ENCODE measurements at places on chromosomes 16 and 17.

DNA sequence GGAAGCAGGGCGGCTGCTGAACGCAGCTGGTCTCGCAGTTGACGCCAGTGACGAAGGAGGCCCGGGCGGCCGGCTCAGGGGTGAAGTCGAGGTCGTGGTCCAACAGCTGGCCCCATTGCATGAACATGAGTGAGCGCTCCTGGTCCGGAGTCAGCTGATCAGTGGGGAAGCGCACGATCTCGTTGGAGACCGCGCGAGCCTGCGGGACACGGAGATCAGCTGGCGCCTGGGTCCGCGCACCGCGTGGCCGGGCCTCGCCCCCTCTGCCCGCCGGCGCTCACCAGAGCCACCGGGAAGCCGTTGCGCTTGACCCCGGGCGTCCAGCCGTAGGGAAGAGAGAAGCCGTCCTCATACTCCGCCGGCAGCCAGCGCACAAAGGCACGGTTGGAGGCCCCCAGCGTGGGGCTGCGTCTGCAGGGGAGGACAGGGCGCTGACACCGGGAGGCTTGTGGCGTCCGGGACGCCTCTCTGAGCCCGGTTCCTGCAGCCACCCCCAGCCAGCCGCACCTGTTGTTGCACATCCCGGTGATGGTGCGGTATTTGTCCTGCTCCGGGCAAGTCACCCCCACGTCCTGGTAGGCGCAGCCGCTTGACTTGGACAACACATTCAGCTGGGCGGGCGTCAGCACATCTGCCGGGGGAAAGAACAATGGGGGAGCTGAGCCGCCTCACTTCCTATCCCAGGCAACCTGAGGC, 1.6 kb downstream of the MPO start:
- no peak for DNase-seq

DNA sequence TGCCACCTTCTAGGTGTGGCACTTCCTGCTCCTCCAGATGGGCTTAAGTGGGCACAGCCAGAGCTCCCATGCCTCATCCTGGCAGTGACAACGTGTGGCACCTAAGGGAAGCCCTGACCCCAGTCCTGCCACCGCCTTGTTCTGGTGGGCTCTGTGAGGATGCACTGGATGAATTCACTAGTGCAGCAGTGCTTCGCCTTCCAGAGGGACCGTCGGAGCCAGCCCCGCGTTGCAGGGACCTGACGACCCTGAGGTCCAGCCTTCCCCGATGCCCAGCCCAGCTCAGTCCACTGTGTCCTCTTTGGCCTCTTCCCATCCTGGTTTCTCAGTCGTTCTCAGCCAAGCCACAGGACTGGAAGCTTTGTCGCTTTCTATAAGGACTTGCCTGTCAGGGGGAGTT, 399.8 kb downstream of the SEC14L1 start:
- no peak for DNase-seq

DNA sequence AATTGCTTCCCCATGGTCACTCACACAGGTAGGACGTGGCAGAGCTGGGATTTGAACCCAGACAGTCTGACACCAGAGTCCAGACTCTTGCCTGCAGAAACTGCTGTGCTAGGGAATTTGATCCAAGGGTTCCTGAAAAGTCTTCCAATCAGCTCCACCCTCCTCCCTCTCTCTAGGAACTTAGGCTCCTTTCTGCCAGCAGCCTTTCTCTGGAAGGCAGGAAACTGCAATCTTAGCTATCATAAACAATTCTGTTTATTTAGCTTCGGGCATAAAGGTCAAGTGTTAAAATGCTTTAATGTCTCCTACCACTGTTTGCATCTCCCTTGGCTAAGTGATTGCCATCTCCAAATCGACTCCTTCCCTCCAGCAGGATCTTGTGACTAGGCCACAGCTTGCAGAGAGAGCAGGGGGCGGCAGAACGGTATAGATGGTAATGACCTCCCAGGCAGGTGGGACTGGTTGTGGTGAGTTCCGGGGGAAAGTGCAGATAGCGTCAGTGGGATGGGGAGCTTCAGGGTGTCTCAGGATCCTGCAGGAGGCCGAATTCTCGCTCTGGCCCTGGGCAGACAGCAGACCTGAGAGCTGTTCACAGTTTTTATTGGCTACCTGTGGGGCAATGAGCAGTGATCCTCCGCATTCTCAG, 882.4 kb upstream of the EEF2KMT start:
- no peak for DNase-seq

GRCh38 chr16:17396762-17397498, 73.8 kb downstream of the XYLT1 start:
- DNase-seq, result peak; percentile 25

DNA sequence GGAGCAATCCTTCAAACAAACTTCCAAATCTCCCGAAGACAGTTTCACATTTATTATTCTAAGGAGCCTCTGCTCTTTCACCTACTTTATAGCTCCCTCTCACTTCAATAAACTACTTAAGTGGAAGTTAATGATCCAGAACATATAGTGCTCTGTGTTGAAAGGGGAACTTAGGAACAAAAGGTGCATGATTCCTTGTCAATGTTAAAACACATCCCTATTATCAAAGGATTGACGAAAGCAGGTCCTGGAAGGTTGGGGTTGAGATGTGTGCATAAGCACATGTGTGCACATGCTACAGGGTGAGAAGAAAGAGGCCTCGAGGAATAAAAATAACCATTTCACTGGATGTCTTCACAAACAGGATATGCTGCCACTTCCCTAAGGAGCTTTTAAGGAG, 170.3 kb downstream of the SLC39A11 start:
- no peak for DNase-seq

- DNase-seq, result no peak
Observed at GRCh38 chr17:27654136-27654535, 23.1 kb downstream of the LGALS9 start.

DNA sequence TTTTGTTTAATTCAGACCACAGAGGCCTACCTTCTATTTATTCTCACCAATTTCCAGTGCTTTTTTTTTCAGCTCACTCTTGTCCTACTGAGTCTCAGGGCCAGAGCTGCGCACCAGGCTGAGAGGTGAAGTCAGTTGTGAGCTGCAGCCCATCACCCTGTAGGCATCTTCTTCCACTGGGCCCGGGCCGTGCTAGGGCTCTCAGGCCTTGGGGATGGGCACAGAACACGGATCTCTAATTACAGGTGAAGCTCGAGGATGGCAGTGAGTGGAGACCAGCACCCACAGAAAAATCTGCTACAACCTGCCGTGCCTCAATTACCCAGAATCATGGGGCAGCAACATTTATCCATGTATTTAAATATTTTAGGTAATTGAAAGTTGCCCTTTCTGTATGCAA, 82.1 kb downstream of the IRX5 start:
- no peak for DNase-seq

DNA sequence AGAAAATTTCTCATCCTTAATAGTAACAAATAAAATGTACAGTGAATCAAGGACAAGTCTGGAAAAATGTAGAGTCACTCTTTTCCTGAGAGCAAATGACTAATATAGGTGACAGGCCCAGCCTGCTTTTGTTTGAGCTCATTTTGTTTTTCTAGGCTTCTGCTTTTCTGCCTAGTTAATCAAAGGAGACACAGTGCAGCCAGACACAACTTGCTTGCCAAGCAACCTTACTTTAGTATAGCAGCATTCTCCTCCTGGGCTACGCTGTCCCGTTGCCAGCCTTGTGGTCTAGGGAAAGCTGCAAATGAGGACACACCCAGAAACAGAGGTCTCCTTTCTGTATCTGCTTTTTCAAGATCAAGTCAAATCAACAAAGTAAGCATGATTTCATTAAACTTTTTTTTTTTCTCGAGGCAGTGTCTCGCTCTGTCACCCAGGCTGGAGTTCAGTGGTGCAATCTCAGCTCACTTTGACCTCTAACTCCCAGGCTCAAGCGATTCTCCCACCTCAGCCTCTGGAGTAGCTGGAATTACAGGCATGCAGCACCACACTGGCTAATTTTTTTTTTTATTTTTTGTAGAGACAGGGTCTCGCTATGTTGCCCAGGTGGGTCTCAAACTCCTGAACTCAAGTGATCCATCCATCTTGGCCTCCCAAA, 17.2 kb downstream of the GINS3 start:
- peak; percentile 79 for DNase-seq

GRCh38 chr16:80804056-80804525, 307 bp downstream of the CDYL2 start:
- DNase-seq, result peak; percentile 2

- peak; percentile 61 for DNase-seq
Observed at GRCh38 chr17:48456589-48456988, 26.6 kb upstream of the SKAP1 start.

DNA sequence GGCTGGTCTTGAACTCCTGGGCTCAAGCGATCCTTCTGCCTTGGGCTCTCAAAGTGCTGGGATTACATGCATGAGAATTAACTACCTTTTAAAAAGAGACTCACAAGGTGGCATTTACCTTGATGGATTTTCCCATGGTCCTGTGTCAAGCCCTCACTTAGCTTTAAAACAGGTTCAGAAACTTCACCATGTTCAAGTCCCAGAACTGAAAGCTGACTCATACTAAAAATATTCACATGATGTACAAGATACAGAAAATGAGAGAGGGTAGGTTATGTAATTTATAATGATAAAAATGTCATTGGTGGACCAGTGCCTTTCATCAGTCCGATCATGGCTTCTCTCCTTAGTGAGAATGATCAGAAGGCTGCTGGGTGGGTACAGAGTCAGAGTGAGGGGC, 4.3 kb upstream of the AKAP1 start:
- DNase-seq, result no peak

- DNase-seq, result no peak
Observed at GRCh38 chr17:68295086-68295485, 3.8 kb downstream of the ARSG start.

DNA sequence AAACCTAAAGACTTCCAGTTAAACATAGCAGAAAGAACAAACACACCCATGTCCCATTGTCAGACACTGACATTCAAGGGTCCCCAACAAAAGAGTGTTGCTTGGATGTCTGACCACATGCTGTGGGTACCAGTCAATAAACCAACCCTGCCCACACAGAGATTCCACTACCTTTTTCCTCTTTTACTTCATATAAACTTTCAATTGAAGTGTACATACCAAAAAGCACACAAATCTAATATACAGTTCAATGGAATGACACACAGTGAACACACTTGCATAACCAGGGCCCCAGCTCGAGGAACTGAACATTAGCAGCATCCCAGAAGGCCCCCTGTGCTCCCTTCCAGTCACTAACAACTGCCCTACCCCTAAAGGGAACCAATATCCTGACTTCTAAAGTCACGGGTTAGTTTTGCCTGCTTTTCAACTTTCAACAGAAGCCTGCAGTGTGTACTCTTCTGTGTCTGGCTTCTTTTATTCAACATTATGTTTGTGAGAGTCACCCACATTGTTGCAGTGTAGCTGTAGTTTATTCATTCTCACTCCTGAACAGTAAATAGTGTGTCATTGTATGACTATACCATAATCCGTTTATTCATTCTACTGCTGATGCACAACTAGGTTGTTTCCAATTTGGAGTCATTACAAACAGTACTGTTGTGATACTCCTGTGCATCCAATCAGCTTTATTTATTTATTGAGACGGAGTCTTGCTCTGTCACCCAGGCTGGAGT, 18.0 kb downstream of the CFDP1 start:
- DNase-seq, result no peak

DNA sequence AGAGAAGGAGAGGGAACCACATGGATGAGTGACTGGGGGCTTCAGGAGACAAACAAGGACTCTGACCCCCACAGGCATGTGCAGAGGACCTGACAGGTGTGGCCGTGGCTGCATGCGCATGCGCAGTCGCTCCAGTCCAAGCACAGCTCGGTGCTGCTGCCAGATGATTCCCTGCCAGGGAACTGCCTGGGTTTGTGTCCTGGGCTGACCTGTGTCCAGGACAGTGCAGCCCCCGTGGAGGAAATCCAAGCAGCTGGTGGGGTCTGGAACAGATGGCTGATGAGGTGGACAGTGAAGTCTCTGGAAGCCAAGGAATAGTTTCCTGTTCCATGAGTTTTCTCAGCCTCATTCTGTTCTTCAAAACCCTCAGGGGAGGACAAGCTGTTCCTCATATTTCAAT, 27.3 kb downstream of the LASP1 start:
- no peak for DNase-seq

DNA sequence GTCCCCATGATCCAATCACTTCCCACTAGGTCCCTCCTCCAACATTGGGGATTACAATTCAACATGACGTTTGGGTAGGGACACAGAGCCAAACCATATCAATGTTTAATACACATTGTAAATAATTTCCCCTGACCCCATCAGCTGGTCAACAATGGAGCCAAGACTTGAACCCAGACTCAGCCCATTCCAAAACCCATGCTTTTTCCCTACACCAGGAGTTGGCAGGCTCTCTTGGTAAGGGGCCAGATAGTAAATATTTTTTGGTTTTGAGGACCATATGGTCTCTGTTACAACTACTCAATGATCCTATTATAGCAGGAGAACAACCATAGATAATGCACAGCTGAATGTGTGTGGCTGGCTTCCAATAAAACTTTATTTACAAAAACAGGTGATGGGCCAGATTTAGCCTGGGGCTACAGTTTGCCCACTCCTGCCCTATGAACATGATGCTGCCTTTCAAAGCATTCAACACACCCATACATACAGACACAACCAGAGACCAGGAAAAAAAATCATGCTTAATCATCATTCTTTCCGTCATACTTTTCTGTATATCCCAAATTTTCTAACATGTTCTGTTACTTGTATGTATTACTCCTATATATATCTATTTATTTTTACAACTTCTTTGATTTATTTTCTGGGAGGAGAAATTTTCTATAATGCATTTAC, 22.1 kb upstream of the MSI2 start:
- DNase-seq, result no peak

GRCh38 chr16:30374538-30374937, at the start of gene MYL11:
Gene MYL11 (plus strand): TSS chr16:30374802. CDS start chr16:30374858, 56 bp downstream.
- DNase-seq, result no peak

GRCh38 chr17:32269377-32269776, 3.7 kb downstream of the RHBDL3 start:
- DNase-seq, result peak; percentile 22

GRCh38 chr17:72357764-72358365, 237.0 kb downstream of the SOX9 start:
- DNase-seq, result no peak

DNA sequence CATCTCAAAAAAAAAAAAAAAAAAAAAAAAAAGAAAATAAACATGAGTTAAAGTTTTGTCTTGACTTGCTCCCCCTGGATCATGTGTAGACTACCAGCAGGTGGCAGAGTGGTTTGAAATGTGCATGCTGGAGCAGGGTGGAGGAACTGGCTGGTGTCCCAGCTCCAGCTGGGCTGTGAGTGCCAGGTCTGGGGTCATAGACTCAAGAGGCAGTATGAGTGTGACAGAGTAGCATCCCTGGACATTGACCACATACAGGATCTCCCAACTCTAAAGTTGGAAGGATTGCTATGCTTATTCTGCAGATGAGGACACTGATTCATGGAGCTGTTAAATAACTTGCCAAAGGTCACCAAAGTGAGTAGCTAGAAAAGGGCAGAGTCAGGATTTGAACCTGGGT, 198.0 kb upstream of the MPHOSPH6 start:
- DNase-seq, result peak; percentile 33

DNA sequence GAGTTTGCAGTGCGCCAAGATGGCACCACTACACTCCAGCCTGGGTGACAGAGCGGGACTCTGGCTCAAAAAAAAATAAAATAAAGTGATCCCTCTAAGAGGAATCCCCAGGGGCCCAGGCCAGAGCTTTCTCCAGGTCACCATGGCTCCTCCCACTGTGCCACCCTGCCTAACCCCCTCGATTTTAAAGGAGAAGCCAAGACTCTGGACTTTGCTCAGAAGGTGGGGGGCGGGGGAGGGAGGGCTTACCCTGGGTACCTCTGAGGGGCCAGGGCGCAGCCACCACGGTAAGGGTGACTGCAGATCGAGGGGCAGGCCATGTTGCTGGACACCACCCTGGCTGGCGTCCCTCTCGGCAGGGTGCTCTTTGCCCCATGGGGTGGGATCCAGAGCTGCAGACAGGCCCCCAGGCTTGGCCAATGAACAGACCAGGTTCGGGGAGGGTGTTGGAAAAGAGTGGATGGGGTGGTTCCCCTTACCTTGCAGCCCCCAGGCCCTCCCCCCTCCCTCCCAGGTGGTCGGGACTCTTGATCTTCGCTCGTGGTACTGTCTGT, 455 bp upstream of the GRB7 start:
- peak; percentile 24 for DNase-seq
